ENCODE measurements at places on chromosomes 7 and 10. TPM values are rescaled to one million over a fixed set of nuclear protein-coding genes. Genes with fewer than 3 reads are reported as not detected.

NRBF2 gene
- 14.7 TPM for total RNA-seq

C10orf62 gene
- total RNA-seq = 0.33 TPM

C10orf105 gene
- total RNA-seq = under 0.01 TPM

ANTXRL gene
- 0.15 TPM for total RNA-seq

OR2A42 gene
- under 0.01 TPM for total RNA-seq

NUTM2B gene
- 0.59 TPM for total RNA-seq

HOXA2 gene
- total RNA-seq = 1.3 TPM

- no peak overlapping the region for H3K27ac ChIP-seq
- H3K4me3 ChIP-seq = no peak overlapping the region
- no peak for DNase-seq
- no peaks in the 10 kb centered on the region for H3K27me3 ChIP-seq
Observed at GRCh38 chr7:126791306-126791705, 461.4 kb downstream of the GRM8 start.

- DNase-seq = no peak
Observed at GRCh38 chr7:50362142-50362541, 57.6 kb downstream of the IKZF1 start.

GRCh38 chr7:41698726-41699125 lies 4.2 kb downstream of the INHBA start:
- no peaks in the 10 kb centered on the region for H3K36me3 ChIP-seq
- peak overlapping the region; percentile 75 for H3K27ac ChIP-seq
- no peaks in the 10 kb centered on the region for H3K4me1 ChIP-seq
- peak overlapping the region; percentile 50 for H3K4me3 ChIP-seq

DNA sequence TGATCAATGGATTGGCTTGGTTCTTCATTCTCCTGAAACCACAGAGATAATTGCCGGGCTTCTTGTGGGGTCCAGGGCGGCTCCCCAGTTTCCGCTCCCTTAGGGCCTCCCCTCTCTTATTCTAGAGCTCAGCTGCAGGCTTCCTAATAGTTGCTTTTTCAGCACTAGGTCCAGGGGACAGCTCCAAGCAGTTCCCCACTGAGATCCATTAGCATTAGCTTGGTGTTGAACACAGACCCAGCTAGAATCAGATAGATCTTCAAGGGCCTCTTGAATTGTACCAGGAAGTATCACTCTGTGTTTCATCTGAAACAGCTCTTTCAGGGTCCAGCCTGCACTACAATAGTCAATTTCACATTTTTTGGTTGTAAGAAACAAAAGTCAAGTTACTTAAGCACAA lies 238.7 kb downstream of the SEC23IP start:
- H3K36me3 ChIP-seq = no peaks in the 10 kb centered on the region
- H3K4me3 ChIP-seq = no peak overlapping the region
- H3K4me1 ChIP-seq = no peaks in the 10 kb centered on the region
- no peak overlapping the region for H3K27ac ChIP-seq

DNA sequence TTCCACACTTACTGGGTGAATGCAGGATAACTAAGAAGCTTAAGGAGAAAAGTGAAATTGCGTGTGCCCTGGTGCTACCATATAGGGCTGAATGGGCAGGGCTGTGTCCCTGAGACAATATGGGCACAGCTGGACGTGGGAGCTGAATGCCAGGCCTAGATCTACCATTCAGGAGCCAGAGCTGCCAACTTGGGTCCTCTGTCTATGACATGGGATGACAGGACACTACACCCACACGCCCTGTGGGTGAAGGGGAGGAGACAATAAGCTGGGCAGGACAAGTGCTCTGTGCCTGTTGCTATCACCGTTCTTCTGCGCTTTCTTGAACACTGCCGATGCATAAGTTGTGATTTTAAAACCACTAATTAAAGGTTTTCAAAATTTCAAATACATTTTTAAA lies 293.9 kb downstream of the TNS3 start:
- H3K4me3 ChIP-seq = no peak overlapping the region
- no peaks in the 10 kb centered on the region for H3K4me1 ChIP-seq
- no peaks in the 10 kb centered on the region for H3K27me3 ChIP-seq
- no peak for DNase-seq
- no peak overlapping the region for H3K27ac ChIP-seq
- no peaks in the 10 kb centered on the region for H3K36me3 ChIP-seq

- H3K4me1 ChIP-seq = no peaks in the 10 kb centered on the region
- no peaks in the 10 kb centered on the region for H3K27me3 ChIP-seq
- no peaks in the 10 kb centered on the region for H3K36me3 ChIP-seq
- H3K4me3 ChIP-seq = no peak overlapping the region
- DNase-seq = no peak
Observed at GRCh38 chr10:129741978-129742741, 221.9 kb downstream of the EBF3 start.

DNA sequence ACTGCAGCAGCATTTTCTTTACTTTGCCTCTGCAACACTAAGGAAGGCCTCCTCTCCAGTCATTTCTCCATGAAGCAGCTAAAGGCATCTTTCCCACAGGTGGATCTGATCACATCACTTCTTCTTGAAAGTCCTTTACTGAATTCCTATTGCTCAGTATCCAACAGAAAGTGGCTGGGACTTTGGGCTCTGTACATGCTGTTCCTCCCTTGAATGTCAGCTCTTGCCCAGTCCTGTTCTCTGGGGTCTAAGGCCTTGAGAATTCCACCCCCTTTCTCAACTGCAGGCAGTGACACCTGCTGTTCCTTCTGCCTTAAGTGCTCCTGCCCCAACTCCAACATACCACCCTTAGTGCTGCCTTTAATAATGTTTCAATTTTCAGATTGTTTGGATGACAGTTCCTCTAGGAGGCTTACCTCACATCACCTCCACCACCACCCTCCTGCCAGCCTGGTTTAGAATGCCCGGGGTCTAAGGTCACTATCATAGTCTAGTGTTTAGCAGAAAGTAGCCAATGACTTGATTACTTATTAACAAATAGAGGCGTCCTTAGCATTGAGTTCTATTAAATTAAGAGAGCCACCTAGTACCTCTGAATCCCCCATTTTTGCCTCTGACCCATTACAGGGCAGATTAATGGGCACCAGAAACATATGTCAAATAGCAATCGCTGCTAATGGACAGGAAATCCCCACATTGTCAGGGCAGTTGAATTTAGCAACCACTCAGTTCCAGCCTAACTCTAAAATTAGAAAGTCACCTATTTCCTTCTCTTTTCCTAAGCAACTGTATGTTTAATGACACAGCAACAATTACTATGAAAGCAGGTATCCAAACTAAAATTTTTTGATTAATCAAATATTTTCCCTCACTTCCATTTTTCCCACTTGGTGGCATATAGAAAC lies 11.4 kb downstream of the INHBA start:
- H3K27ac ChIP-seq = no peak overlapping the region
- no peaks in the 10 kb centered on the region for H3K27me3 ChIP-seq
- DNase-seq = no peak
- no peaks in the 10 kb centered on the region for H3K4me1 ChIP-seq
- H3K4me3 ChIP-seq = no peak overlapping the region

DNA sequence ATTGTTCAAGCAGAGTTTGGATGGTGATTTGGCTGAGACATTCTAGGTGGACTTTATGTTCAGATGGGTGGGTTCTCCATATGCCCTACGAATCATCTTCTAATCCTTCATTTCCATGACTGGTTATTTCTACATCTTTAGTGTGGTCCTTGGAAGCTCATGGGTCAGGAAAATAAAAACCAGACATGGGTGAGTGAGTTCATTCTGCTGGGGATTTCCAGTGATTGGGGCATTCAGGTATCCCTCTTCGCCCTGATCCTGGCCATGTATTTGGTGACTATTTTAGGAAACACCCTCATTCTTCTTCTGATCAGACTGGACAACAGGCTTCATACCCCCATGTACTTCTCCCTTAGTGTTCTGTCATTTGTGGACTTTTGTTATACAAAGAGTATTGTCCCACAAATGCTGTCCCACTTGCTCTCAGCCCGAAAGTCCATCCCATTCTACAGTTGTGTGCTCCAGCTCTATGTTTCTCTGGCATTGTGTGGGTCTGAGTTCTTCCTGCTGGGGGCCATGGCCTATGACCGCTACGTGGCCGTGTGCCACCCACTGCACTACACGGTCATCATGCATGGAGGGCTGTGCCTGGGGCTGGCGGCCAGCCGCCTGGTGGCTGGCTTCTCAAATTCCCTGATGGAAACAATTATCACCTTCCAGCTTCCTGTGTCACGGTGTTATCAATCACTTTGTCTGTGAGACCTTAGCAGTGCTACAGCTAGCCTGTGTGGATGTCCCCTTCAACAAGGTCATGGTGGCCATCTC lies 19.2 kb upstream of the OR6B1 start:
- DNase-seq = no peak
- H3K4me3 ChIP-seq = no peak overlapping the region
- no peak overlapping the region for H3K27ac ChIP-seq
- no peaks in the 10 kb centered on the region for H3K27me3 ChIP-seq

DNA sequence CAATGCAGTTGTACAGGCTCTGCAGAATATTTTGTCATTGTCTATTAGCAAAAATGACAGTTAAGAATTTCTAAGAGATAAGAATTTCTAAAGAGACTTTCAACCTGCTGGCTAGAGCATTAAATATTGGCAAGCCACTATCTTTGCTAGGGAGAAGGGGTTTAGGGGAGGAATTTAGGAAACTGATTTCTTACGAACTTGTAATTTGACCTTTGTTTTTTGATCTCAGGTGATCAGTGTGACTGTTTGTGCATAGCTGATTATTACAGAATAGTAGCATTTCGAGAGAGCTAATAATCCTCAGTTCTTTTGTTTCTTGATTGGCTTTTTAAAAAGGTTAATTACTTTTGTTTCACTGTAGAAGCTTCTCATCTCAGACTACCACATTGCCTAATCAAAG lies 68.1 kb downstream of the ST7 start:
- no peaks in the 10 kb centered on the region for H3K36me3 ChIP-seq
- no peaks in the 10 kb centered on the region for H3K4me1 ChIP-seq
- no peak overlapping the region for H3K4me3 ChIP-seq
- DNase-seq = no peak
- H3K27ac ChIP-seq = no peak overlapping the region

DNA sequence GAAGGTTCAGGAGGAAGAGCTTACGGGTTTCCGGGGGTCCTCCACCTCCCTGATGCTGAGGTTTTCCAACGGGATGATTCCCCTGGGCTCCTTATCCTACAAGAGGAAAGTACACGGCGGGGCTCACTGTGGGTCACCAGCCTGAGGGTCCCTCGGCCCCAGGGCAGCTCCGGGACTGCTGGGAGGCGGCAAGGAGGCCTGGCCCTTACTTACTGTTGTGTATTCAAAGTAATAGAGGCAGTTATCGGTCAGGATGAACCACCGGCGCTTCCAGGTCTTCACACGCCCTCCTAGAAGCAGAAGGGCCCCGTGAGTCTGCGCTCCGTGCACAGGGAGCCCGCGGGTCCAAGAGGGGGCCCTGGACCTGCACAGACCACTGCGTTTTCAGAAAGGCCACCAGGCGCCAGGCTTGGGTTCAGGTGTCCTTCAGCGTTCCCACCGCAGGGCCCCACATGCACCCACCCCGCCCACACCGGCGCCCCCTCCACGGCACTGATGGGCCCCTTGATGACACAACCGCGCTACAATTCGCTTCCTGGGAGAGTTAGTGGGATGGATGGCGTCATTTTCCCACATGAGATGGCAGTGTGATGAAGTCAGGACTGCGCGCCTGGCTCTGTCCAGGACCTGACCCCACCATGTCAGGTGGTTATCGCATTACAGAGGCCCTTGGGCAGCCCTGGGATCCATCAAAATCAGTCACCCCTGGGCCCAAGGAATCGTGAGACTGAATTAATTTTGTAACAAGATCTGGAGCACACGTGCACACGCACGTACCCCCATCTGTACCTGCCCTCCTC lies 106.7 kb downstream of the CYTH3 start:
- no peak for DNase-seq
- H3K4me3 ChIP-seq = no peak overlapping the region
- H3K27ac ChIP-seq = no peak overlapping the region
- no peaks in the 10 kb centered on the region for H3K27me3 ChIP-seq
- no peaks in the 10 kb centered on the region for H3K4me1 ChIP-seq
- H3K36me3 ChIP-seq = peaks cover 7% of the 10 kb centered on the region

DNA sequence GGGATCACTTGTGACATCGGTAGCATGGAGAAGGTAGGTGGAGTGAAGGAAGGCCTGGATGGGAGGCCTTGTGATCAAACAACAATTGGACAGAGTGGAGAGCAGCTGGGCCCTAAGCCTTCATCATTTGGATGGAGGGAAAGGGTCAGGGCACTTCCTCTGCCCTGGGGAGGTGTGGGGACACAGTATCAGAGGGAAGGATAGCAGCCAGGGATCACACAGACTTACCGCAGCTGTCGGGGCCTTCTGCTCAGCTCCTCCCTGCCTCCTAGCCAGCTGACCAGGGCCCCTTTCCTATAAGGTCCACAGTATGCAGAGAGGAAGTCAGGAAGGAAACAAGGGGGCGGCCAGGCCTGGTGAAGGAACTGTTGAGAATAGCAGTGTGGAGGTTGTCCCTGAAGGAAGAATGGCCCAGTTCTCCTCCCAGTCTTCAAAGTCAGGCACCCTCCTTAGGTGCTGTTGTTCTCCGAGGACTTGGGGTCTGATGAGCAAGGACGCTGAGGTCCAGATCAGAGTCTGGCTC lies 62.1 kb downstream of the ABCC2 start:
- no peak overlapping the region for H3K4me3 ChIP-seq
- no peak overlapping the region for H3K27ac ChIP-seq
- no peaks in the 10 kb centered on the region for H3K36me3 ChIP-seq

DNA sequence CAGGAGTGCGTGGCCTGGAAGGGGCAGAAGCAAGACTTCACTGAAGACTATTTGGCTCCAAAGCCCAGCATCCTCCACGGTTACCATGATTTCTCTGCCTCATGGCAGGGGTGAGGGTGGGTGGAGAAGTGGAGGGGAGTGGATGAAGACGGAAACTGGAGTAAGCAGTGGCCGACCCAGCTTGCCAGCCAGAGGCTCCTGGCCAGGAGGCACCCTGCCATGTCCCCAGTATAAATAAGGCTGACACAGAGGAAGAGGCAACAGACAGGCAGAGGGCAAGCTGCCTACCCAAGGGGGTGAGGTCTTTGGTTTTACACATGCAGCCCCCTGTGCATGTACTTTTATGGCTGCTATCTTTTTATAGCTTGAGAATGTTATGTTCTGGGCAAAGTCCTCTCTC lies 102.6 kb upstream of the TBX20 start:
- no peaks in the 10 kb centered on the region for H3K36me3 ChIP-seq
- H3K27me3 ChIP-seq = no peaks in the 10 kb centered on the region
- no peak for DNase-seq
- H3K4me3 ChIP-seq = no peak overlapping the region

DNA sequence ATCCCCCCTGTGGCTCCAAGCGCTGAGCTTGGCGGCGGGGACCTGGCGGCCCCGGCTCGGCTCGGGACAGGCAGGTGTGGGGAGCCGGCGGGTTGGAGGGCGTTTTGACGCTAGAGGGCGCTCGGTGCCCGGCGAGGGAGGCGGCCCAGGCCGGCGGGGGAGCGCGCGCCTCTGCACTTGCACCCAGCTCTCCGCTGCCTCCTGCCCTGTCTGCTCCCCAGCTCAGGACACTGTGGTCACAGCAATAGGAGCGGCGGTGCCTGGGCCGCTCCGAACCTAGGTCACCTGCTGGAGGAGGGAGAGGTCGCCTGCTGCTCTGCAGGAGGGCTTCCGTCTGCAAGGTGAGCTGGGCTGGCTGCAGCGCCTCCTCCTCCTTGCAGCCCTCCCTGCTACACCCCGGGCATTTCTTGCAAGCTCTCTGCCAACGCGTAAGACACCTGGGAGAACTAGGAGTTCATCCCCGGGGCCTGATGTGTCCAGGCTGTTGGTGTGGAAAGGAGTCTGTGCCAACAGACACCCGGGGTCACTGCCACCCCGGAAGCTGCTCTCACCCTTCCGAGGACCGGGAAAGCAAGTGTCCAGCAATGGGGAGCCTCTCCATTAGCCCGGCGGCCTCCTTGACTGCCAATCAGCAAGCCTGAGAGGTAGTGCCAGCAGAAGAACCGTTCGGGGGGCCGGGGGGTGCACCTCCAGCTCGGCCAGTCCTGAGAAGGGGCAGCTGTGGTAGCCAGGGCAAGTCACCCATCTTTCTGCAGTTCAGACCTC lies 620.4 kb downstream of the GALNT17 start:
- H3K36me3 ChIP-seq = no peaks in the 10 kb centered on the region
- no peak for DNase-seq
- no peak overlapping the region for H3K27ac ChIP-seq
- H3K4me3 ChIP-seq = no peak overlapping the region
